RPMI8226 (cell line): ENCODE measurements at places on chromosomes 11 and 22.

DNA sequence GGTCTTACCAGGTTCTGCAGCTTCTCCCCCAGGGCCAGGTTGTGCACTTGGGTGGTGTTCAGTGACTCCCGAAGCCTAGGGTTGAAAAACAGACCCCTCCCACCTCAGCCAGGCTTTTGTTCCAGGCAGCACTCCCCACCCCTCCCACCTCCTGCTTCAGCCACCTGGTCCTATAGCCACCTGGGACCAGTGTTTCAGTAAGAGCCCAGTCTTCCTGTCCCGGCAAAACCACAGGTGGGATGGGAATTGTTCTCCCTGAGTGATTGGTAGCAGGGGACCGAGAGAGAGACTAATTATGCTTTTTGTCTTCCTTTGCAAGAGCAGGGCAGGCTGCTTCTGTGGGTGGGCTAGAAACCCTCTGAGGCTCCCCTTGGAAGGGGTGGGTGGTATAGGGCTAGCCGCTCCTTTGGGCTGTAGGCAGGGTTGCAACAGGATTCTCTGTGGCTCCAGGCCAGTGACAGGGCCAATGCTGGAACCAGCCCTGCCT, 8.5 kb upstream of the NAALADL1 start:
- DNase-seq: peak; percentile 34

- no peak for DNase-seq
Observed at GRCh38 chr11:36631774-36632173, 33.7 kb upstream of the RAG2 start.

DNA sequence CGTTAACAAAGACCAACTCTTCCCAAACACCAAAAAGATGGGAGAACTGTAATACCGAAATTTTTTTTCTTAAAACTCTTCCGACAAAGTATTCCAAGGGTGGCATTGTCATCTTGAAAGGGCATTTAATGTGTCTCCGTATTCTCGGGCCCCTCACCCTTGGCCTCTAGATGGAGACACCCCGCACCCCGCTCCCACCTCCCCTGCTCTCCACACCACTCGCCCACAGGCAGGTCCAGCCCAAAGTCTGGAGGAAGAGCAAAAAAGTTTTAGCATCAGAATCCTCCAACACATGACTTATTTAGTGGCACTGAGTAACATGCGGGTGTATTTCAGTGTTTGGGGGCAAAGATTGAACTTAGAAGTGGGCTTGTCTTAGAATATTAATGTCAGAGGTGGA, 20.7 kb downstream of the SPATA19 start:
- DNase-seq: no peak

DNA sequence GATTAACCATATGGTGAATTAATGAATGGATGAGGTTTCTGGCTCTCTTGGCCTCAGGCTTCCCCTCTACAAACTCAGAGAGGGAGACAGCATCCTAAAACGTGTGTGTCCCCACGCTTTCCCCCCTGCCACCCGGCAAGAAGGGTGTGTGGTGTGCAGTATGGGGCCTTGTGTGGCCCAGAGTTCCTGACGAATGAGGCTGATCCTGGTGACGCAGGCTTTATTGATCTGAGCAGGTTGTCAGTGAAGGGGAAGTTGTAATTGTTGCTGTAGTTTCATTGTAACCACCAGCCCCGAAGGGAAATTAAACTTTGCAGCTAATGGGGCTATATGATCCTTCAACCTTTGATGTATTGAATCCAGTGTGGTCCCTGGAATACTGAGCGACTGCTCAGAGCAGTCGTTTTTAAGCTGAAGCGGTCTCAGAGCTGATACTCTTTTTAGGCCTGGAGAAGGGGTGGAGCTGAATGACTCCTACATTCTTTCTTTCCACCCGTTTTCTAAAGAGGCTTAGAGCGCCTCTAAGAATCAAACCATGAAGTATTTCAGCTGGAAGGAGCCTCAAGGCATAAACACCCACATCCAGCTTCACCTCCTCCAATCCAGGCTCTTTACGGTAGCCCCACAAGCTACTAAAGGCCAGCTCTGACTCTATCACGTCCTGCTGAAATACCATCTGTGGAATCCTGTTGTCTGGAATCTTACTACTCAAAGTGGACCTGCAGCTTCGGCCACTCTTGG, 284.7 kb downstream of the MIAT start:
- no peak for DNase-seq

DNA sequence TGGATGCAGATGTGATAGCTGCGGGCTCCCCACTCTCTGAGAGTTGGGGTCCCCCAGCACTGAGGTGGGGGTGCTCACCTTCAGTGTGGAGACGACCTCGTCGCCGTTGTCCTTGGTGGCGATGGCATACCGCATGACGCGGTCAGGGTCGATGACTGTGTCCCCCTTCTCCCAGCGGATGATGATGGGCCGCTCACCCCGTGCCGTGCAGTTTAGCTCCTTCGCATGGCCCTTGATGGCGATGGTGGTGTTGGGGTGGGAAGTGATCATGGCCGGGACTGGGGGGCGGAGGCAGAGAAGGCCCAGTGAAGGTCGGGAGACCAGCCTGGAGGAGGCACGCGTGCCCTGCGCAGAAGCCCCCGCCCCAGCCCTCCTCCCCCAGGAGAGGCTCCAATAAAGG, 154.2 kb downstream of the CEP164 start:
- DNase-seq: no peak

GRCh38 chr11:32884770-32885384, 7.7 kb upstream of the QSER1 start:
- DNase-seq: peak; percentile 23

DNA sequence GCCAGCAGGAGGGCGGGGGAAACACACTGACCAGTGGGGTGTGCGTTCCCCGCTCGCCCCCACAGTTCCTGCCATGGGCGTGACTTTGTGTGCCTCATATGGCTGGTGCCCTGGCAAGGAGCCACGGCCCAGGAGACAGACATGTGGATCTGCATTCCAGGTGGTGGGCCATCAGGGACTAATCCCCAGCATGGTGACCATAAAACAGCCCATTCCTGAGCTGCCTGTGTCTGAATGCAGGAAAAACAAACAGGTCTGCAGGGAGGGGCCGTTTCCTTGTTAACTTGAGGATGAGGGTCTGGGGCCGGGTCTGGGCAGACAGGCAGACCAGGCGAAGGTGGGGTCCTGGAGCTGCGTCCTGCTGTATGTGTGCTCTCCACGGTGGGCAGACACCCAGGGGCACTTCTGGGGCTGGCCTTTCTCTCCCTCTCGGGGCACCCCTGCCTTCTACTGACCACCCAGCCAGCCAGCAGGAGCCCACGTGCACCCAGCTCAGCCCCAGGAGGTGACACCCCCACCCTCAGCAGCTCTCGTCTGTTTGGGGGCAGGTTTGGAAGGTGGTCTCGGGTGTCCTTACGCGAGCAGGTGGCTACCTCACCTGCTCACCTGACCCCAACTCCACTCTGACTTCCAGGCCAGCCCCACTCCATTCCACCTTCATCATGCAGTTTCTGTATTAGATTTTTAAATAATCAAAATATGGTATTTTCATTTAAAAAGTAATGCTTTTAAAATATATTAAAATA, 120.3 kb downstream of the KCNQ1OT1 start:
- DNase-seq: no peak

DNA sequence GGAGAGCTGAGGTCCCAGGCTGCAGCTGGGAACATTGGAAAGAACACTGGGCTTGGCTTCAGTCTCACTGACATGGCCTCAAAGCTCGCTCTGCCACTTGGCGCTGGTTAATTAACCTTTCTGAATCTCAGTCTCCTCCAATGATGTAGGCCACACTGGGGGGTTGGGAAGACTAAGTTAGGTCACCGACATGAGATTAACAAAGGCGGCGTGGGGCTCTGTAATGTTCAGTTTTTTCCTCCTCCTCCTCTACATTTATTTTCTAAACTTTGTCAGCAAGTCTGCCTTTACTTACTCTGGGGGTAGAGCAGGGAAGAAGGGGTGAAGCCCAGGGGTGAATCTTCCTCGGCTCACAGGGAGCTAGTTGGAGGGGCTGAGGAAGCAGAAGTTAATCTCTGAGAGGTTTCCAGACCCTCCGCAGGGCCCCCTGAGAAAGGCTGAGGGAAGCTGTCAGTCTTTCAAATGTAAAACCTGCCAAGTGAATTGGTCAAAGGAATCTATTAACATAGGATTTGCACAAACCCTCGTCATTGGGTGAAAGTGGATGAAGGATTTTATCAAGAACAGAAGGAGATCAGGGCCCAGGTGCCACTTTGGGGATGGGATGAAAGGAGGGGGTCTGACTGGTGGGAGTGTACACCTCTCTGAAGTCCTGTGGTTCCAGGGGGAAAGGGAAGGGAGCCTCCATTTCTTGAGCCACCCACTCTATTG, 32.1 kb upstream of the TENM4 start:
- no peak for DNase-seq

DNA sequence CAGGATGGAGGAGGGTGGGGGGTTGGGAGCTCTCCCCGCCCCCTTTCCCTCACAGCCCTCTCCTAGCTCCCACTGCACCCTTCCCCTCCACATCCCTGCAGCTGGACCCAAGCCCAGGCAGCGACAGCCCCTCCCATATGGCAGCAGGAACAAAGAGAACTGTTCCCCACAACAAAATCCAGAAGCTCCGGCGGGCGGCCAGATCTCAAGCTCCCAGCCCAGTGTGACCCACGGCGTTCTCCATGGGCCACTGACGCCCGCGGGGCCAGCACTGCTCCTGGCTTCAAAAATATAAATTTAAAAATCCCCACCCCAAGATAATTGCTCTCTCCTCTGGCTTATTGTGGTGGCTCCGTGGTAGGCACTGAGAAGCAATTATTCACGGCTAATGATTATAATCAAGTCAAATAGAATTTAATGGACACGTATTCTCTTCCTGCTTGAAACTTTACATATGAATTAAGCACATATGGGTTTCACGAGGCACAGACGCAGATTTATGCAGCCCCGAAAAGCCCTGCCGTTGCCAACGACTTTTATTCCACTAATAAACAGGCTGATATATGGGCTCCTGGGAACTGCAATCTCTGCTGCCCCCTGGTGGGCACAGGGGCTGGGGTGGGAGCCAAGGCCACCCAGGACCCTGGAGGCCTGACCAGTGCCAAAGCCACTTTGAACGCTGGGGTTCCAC, 17.5 kb downstream of the MACROD1 start:
- peak; percentile 75 for DNase-seq

- DNase-seq: peak; percentile 98
Observed at GRCh38 chr11:67418476-67419281, 3.2 kb downstream of the CARNS1 start.

GRCh38 chr11:64644647-64645275, 53.7 kb downstream of the SLC22A12 start:
- peak; percentile 63 for DNase-seq

- no peak for DNase-seq
Observed at GRCh38 chr22:35596821-35597220, 20.3 kb downstream of the MB start.

GRCh38 chr11:72254299-72254993, 10.5 kb upstream of the PHOX2A start:
- no peak for DNase-seq

- no peak for DNase-seq
Observed at GRCh38 chr11:11349870-11350337, 3.1 kb downstream of the CSNK2A3 start.

DNA sequence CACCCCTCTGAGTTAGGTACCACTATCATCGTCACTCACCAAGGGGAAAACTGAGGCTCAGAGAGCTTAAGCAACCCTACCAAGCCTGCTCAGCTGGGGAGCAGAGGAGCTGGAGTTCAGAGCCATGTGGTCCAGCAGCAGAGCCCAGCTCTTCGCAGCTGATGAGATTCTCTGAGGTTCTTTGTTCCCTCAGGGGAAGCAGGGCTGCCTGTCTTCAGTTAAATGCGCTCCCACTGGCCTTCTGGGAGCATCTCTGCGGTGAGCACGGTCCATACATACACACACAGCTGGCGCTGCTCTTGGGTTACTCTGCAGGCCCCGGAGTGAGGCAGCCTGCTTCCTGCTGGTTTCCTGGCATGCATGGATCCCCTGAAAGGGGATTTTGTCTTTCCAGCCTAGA, 5.2 kb upstream of the PTGDR2 start:
- DNase-seq: no peak

DNA sequence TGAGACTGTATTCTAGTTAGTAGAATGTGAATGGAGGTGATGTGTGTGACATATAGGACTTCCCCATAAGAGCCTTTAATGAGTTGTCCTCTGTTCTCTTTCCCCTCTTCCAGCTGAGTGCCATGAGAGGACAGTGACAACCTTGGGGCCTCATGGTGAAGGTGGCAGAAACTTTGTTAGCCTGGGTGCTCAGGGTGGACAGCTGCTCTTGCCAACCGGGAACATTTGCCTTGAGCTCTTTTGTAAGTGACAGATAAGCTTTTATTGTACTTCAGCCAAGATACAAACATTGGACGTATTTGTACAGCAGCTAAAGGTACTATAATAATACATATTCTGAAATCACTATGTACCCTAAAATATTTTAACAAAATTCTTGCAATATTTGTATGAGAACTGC, 33.0 kb upstream of the PLET1 start:
- no peak for DNase-seq

GRCh38 chr11:36362902-36363301, 66.8 kb downstream of the PRR5L start:
- DNase-seq: no peak

DNA sequence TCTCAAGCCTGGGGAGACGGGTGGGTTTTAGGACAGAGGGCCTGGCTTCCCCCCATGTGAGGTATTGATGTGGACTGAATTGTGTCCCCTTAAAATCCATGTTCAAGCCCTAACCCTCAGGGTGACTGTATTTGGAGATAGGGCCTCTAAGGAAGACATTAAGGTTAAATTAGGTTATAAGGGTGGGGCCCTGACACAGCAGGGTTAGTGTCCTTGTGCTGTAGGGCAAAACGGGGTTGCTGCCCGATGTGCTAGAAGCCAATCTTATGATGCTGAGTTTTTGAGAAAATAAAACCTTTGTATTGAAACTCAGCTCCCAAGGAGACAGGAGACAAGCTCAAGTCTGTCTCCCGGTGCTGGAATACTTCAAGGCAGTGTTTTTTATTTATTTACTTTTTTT, 71.1 kb upstream of the NUP50 start:
- no peak for DNase-seq

DNA sequence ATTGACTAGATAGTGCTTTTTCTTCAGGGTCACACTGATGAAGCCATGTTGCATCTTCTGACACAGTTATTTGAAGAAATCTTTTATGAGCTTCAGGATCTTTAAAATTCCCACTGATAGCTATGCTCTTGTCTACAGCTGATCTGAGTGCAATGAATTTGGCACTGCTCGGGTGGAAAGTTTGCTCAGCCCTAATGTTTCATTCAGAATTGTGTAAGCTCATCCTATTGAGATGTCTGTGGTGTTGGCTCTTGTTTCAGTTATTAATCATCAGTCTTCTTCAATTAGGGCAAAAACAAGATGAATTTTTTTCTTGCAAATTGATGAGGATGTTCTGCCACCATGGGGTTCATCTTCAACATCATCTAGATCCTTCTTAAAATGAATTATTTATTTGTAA, 1387.0 kb upstream of the RAG2 start:
- DNase-seq: no peak

- DNase-seq: no peak
Observed at GRCh38 chr11:18748766-18749365, 22.9 kb upstream of the IGSF22 start.

DNA sequence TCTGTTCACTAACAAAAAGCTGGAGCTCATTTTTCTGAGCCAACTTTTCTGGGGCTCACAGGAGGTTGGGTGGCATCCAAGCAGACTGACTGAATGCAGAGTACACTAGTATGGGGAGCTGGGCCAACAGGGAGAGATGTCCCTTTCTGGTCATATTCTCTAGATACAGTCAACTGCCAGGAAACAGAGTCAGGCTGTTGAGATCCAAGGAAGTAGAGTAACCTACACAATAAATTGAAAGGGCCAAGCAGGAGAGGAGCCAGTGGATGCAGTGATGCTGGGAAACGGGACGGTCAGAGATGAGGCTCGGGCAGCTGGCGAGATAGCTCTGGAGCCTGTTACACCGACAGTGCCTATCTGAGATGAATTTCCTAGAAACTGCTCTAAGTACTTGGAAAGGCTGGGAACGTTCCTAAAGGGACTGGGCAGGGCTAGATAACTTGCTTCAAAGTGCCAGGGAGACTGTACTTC, 71.1 kb downstream of the LARGE2 start:
- no peak for DNase-seq
